Right ventricle myocardium superior (tissue), 1 donor: ENCODE measurements at places on chromosomes 12 and 14. TPM values are rescaled to one million over a fixed set of nuclear protein-coding genes. Genes with fewer than 3 reads are reported as not detected.

- DNase-seq: no peak
Measured at GRCh38 chr14:24427537-24428508, 1.6 kb downstream of the CBLN3 start.

DNA sequence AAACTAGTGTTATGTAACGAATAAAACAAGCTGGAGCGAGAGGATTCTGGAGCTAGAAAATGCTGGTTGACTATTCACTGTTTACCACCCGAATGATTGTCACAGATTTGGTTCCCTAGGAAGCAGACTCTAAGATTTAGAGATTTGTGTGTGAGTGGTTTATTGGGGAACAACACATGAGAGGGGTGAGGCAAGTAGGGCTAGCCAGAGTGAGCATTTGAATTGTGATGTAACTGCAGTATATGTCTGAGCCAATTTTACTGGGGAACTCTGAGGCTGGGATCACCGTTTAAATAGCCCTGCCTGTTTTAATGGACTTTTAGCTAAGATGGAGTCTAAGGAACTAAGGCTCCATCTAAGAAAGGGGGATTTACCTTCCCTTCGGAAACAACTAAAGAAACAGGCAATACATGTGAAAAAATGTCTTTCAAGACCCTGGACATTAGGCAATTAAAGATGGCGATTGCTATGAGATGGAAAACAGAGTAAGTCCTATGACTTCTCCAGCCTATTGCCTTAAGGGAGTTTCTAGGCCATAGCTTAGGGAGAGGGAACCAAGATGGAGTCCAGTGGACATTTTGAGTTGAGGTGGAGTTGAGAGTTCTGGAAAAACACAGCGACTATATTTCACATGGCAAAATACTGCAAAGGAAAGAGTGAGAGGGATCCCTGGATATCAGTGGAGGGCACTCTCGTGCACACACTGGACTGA lies 6.3 kb downstream of the MGP start:
- no peak for DNase-seq

DNA sequence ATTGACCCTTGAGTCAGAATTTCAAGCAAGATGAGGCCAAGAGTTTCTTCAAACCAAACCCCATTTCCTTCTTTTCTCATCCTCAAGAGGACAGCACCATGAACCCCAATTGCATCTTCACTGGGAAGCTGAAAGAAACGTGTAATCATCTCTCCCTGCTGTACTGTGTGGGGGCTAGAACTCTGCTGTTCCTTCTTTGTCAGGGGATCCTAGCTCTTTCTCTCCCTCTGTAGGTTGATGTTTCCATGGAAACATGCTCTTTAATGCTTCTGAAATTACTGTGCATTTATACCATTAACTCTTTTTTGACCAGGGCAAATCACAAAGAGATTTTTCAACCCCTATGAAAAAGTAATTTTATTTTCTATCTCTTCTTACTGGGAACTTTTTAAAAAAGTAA lies 295.1 kb downstream of the GRIN2B start:
- DNase-seq: no peak

- DNase-seq: no peak
Measured at GRCh38 chr12:109291117-109291516, 18.0 kb downstream of the FOXN4 start.

- no peak for DNase-seq
Measured at GRCh38 chr12:24537083-24537860, 411.6 kb downstream of the BCAT1 start.

DNA sequence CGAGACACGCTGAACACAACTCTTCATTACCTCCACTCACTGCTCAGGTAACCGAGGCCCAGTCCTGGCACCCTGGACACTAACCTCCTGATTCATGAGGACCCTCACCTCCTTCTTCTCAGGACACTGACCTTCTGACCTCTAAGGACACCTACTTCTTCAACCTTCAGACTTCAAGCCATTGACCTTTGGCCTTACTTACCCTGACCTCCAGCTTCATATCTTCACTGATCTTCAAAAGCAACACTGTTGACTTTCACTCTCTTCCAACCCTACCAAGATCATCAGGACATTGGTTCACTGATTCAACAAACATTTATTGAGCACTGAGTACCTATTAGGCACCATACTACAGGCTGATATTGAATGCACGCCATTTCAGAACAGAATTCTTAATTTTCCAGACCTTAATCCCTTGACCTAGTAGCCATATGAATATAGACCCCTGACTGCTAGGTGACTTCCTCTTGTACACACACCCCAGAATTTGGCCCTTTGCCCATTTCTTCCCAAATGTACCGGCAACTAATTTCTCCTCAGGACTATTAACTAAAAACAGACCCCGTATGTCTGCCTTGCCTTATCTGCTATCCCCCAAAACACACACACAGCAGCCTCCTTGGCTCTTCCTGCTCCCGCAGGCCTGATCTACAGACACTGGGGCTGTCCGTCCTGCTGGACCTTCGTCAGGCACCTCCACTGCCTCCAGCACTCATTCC lies 5.8 kb downstream of the ARHGEF40 start:
- DNase-seq: no peak

DNA sequence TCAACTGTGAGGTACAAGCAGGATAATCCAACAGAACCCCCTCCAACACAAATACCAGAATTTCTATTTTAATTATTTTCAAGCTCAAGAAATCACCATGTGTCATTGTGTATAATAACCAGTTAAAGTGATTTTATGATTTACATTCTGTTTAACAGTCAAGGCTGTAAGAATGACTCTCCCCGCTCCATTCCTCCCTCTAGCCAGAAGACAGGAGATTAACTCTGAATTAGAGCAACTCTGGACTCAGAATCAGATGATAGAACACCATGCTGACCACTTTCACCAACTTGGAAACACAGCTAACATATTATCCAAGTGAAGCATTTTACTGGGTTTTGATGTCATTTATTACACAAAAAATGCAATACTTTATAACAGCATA lies 71.9 kb downstream of the ATP2B1 start:
- DNase-seq: no peak

GRCh38 chr12:53036802-53037201 lies 13.1 kb upstream of the TNS2 start:
- no peak for DNase-seq

DNA sequence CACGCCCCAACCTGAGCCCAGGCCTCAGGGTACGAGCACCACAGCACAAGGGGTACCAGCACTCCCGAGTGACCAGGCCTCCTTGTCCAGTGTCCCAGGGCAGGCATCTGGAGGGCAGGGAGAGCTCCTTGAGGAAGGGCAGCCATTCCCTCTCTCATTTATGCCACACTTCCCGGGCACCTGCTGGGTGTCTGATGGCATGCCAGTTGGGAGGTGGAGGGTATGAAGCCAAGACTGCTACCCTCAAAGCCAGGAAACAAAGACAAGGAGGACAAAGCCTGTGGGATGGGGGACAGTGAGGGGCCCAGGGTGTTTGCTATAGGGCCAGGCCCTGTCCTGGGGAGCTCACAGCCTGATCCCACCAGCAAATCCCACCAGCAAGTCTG lies 45.6 kb downstream of the CCDC88C start:
- no peak for DNase-seq

- no peak for DNase-seq
Measured at GRCh38 chr12:20472102-20472782, 103.9 kb downstream of the PDE3A start.

DNA sequence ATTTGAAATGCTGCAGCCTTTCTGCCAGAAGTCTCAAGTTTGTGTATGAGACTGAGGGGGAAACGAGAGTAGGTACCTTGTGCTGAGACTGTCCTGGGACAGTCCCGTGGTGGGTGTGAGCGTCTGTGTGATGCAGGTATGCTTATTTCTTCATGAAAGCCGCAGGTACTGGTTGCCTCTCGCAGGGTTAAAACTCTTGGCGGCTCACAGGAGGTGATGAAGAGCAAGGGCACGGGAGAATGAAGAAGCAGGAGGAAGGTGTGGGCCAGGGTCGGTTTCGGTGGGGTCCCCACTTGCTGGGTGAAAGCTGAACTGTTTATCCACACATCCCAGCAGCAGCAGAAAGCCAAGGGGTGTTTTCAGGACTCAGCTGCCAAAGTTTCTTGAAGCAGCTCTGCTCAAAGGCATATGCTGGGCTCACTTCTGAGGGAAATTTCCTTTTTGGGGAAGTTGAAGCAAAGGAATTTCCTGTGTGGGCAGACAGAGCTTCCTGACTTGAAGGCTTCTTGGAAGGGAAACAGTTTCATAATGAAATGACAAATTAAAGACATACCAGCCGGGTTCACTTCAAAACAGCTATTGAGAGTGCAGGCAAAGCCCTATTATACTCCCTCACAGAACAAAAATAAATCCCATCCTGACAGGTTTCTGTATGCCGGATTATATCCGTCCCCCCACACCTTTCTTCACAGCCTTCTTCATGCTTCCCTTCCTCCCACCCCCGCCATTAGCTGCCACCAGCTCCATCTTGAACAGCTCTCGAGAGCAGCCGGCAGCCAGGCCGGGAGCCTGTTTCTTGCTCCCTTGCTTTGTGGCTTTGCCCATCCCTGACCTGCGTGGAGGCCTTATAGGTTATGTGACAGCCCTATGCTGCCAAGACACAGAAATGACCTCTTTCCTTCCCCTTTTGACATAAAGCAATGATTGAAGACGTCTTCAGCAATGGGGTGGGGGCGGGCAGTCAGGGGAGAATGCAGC lies 116.6 kb downstream of the ETV6 start:
- no peak for DNase-seq

DNA sequence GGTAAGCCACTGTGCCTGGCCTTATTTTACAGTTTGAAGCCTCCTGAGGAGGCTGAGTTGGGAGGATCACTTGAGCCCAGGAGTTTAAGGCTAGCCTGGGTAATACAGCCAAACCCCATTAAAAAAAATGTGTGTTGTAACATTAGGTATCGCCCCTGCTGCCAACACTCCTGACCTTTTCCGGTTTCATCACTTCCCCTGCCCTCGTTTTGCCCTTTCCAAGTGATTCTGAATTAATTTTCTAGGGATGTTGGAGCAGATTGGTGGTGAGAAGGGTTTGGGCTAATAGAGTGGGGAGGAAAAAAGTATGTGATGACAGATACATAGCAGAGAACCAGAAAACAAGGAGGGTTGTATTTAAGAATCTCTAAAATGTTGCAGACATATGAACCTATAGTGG lies 25.6 kb upstream of the C12orf71 start:
- DNase-seq: no peak

DNA sequence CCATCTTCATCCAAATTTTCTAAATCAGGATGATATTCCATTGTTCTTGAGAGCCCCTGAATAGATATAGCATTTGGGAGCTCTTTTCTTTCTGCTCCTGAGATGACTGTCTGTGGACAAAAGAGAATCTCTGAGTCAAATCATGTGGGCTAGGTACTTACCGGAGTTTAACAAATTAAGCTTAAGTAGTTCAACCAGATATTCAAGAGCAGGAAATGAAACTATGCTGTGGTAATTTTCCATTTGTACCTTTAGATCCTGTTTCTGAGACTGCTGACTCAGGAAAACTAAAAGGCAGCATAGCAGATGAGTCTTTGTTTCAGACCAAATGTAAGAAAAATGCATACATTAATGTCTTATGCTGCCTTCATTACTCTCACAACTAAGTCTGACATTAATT lies at the start of gene CLEC7A:
Gene CLEC7A, minus strand, starts transcription at position 158 of the 400 bp plus-strand sequence. Its CDS starts 117 bp downstream, at position 41.
- DNase-seq: no peak

DNA sequence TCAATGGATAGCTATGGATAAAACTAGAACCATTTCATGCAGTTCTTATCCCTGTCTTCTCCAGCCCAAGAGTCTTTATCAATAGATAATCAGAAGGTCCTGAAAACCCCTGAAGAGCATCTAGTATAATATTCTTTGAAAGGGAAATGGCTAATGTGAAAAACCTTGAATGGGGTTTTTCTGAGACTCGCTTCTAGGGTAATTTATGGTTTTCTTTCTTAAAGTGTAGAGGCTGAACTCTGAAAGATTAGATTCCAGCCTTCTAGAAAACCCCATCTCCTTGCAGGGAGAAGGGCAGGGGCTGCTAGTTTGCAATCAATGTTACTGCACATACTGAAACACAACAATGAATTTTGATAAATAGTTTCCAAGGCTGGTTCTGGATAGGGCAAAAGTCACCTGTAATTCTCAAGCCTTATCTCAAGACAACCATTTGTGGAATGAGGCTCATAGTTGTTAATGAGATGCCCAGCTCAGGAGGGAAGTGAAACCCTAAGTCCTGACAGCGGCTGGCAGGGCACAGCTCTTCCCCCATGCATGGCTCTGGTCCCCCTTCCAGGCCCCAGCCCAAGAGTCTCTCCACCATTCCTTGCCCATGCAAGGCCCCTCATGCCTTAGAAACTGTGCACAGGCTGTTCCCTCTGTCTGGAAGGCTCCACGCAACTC lies 33.7 kb upstream of the PYGL start:
- DNase-seq: no peak

GRCh38 chr12:106144847-106145246 lies 6.1 kb upstream of the NUAK1 start:
- no peak for DNase-seq

DNA sequence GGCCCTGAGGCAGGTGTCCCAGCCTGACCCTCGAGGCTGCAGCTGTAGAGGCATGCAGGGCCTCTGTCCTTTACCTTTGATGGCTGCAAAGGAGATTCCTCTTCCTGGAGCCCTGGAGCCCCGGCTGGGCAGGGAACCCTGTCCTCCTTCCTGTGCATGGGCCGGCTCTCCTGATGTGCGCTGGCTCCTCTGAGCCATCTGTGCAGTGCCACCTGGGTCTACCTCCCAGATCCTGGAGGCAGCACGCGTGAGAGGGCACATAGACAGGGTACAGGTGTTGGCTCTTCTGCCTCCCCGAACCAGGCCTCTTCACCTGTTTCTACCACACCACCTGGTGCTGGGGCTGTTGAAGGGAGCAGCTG lies 115.1 kb downstream of the BEGAIN start:
- no peak for DNase-seq

GRCh38 chr14:80695869-80696268 lies 245.7 kb downstream of the CEP128 start:
- no peak for DNase-seq

GRCh38 chr12:65882486-65882885 lies 58.2 kb downstream of the HMGA2 start:
- DNase-seq: no peak

DNA sequence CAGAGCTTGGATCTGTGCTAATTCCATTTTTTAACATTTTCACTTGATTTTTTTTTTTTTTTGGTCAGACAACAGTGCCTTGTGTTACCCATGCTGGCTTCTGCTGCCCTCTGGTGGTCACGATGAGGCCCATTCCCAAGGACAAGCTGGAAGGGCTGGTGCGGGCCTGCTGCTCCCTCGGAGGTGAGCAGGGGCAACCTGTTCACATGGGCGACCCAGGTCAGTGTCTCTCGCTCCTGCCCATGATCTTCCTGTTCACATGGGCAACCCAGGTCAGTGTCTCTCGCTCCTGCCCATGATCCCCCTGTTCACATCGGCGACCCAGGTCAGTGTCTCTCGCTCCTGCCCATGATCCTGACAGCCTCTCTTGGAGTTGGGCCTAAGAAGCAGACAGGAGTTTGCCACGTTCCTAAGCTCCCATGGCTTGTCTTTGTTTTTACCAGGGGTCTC lies 59.4 kb downstream of the DGLUCY start:
- peak; percentile 90 for DNase-seq

DNA sequence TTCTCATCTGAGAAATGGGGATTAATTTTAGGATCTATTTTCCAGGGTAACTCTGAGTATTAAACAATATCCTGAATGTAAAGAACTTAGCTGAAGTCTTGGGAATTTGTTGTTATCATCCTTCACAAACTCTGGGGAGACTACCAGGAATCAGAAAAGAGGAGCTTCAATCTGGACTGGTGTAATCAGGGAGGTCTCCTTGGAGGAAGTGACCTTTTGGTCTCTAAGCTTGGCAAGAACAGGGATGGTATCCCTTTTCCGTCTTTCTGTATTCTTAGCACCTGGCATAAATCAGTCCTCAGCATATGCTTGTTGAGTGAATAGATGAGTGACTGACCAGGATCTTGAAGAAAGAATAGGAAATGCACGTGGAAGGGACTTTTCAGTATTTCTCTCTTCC lies 9.3 kb upstream of the RPH3A start:
- DNase-seq: no peak

P2RX2 gene
- not detected for total RNA-seq
